Lower leg skin (tissue), 4 donors: ENCODE measurements at places on chromosomes 11 and 22.

- no peak for DNase-seq
These were observed 18.3 kb upstream of the SLC5A1 start for GRCh38 chr22:32024796-32025195.

DNA sequence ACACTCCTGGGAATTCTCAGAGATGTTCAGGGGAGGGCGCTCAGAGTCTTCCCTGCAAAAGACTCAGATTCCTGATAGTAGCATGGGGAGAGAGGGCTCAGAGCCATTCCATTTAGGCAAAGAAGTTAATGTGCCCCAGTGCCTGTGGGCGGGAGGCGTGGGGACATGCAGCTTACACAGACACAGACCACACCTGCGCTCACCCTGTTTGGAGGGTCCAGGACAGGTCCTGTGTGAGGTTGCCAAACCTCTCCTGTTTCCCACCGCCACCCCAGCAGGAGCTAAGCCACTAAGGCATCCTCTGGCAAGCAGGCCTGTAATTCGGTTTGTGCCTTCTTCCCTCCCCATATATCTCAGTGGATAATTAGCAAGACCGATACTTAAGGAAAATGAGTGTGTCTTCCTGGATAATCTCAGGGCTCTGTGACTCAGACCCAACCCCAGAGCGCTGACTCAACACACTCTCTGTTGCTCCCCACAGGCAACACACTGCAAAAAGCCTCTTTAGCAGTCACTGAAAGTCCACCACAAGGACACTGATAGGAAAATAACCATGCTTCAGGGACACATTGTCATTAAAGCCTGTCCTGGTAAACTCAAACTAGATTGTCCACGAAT lies 118.9 kb upstream of the LMO1 start:
- no peak for DNase-seq

- DNase-seq: peak; percentile 96
These were observed 4.8 kb downstream of the SELENOM start for GRCh38 chr22:31102441-31103081.

DNA sequence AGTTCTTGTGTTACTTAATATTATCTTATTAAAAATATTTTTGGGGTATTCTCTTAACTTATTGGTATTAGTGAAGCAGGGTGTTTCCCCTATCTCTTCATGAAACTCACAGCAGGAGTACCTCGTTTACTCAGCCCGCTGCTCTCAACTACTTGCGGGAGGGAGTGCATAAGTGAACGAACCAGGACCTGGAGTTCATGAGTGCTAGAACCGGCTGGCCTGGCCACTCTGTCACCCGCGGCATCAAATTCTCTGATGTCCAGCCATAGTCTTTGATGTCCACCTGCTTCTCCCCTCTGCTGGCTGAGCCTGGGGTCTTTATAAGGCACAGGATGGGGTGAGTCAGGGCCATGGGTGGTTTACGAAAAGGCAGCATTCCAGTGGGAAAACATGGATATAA lies 216.7 kb upstream of the ANO5 start:
- DNase-seq: no peak

DNA sequence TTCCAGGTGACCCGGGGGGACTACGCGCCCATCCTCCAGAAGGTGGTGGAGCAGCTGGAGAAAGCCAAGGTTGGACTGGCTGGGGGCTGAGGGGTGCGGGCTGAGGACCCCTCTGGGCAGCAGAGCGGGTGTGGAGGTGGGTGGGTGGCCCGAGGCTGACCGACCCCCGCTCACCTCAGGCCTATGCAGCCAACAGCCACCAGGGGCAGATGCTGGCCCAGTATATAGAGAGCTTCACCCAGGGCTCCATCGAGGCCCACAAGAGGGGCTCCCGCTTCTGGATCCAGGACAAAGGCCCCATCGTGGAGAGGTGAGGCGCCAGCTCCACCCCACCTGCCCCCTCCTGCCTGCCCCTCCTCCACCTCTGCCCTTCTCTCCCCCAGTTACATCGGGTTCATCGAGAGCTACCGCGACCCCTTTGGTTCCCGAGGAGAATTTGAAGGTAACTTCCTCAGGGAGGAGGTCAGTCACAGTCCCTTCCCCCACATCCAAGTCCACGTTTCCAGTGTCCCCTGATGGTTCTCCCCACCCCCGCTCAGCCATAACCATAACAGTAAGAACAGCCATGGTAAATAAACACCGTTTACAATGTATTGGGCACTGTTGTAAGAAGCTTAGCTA lies 11.2 kb downstream of the DPP3 start:
- DNase-seq: no peak
